ENCODE measurements at places on chromosomes 5 and 9.

DNA sequence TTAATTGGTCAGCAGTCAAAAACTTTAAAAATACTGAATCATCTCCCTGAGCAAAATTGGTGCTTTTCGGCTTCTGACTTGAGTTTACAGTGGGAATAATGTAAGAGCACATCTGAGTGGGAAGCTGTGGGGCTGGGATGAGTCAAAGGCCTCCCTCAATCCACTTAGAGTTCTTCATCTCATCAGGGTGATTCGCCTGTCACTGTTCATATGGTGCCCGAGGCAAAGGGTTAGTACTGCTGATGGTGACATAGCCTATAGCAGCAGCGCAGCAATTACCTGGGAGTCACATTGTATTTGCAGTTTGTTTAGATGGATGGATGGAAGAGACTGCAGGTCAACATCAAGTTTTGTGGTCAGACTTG is 113.8 kb upstream of the ZNF608 start:
- DNase-seq: no peak

DNA sequence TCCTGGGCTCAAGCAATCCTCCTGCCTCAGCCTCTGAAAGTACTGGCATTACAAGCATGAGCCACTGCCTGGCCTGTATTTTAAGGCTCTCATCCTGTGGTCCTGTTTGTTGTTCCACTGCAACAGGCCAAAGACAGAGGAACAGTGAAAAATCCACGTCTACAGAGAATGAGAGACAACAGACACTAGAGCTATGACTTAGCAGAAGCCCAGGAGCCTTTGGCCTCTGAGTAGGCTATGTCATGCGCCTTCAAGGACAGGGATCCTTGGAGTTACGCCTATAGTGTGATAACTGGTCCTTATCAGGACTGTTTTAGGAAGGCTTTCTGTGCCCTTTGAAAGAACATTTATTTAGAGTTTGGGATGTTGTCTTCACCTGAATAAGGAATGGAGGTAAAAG is 10.5 kb downstream of the POC5 start:
- DNase-seq: no peak

- DNase-seq: no peak
These were observed 10.3 kb upstream of the ABL1 start for GRCh38 chr9:130824643-130825350.

- DNase-seq: peak; percentile 44
These were observed 107.6 kb upstream of the SPRY4 start for GRCh38 chr5:142432369-142432863.

DNA sequence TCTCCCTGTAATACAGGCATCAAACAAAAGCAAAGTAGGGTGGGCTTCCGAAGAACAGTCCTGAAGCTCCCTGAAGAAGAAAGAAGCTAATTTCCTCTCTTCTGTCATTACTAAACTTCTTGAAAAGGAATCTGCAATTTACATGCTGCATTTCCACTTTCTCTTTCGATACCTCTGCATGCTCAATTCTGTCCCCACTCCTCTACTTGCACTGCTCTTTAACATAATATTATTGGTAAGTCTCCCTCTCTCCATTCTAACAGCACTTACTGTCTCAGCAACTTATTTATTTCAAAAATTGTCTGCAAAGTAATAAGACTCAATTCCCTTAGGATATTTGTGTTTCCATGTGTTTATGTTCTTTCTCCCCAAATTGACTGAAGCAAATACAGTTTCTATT is 3.9 kb upstream of the PLPP1 start:
- DNase-seq: peak; percentile 23

- DNase-seq: peak; percentile 2
These were observed 117.5 kb upstream of the OR13F1 start for GRCh38 chr9:104386425-104387069.

DNA sequence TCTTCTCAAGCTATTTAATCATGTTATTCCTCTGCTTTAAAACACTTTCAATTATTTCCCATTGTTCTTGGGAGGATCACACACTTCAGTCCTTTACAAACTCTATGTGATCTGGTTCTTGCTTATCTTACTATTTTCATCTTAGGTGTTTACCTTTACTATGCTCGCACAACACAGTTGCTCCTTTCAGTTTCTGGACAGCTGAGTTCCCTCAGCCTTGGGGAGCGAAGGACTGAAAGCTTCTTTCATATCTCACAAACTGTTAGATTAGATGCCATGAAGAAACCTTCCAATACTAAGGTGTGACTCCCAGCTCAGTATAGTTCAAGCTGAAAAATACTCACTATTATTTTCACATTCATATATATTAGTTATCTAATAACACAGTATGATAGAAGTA is 117.9 kb downstream of the CDC42SE2 start:
- peak; percentile 56 for DNase-seq

DNA sequence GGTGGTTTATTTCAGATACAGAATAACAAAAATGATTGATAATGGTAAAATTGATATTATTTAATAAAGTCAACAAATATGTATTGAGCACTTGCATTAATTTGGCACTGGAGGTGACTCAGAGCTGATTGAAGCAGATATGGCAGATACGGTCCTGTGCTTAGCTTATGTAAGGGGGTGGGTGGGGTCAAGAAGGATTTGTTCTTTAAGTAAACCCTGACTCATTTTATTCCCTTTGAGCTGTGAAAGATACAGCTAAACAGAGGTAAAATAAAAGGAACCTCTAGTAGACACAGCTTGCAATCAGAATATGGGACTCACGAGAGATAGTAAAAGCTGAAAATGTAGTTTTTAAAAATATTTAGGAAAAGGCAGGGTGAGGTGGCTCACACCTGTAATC is 201.3 kb upstream of the CLINT1 start:
- DNase-seq: no peak

DNA sequence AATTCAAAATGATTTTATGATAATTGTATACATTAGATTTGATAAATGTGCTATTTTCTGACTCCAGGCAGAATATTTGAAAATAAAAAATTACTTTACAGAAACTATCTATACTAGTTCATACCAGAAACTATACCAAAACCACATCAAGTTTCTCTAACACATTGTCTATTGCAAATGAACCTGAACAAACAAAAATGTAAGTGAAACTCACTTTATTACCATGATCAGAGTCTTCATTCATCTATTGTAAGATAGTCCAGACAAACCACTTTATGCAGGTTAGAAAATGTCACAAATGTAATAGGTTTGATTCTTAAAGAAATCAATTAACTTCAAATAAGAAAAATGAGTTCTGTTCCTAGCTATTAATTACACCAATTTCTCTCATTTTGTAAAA is 99.4 kb downstream of the OXCT1 start:
- no peak for DNase-seq

GRCh38 chr5:131848662-131849061 is 51.8 kb upstream of the FNIP1 start:
- DNase-seq: no peak

DNA sequence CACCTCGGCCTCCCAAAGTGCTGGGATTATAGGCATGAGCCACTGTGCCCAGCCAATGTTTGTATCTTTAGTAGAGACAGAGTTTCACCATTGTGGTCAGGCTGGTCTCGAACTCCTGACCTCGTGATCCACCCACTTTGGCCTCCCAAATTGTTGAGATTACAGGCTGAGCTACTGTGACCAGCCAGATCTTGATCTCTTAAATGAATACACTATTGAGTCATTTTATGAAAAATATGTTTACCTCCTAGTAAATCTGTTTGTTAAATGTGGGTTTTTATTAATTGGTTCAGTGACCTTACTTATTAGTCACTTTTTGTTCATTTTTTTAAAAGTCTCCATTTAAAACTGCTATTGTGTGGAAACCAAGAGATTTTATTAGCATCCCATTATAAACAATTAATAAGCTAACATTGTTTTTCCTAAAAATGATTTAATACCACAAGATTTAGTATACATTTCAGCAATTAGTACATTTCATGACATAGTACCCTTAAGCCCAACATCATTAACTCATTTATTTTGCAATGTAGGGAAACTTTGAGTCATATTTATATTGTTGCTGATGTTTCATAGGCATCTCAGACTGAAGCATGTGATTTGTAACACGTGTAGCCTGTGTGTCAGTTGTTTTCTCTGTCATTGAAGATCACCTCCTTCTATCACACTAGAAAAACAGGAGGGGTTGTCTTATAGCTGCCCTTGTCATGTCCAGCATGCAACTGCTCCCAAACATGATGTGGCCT is 261.2 kb downstream of the TAF11L14 start:
- no peak for DNase-seq

GRCh38 chr9:136341769-136342168 is 14.4 kb downstream of the GPSM1 start:
- no peak for DNase-seq

DNA sequence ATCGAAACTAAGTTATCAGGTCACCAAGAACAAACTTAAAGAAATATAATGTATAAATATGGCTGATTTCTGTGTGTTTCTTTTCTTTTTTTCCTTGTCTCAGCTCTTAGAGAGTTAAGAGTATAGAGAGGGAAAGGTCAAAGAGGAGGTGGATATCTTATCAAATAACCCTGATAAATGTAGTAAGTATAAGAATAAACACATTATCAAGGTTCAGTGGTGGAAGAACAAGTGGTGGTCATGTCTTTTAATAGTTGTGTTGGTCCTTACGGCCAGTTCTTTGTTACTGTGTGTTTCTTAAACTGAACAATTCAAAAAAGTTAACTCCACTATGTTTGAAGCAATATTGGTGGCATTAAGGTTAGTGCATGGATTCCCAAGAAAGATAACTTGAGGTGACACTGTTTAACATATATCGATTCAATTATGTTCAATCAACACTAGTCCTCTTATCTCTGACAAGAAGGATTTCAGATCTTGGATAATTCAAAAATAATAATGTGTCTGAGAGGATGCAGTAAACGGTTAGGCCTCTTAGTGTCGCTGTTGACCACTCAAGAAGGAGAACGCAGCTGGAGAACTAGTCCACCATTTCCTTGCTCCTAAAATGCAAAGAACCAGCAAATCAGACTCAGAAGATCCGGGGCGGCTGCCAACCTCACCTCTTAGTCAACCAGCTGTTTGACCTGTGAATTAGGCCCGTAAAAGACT is at the start of gene PCDHGA3:
TSS of gene PCDHGA3 (plus strand) at position 588 of the 711 bp plus-strand sequence. CDS start 205 bp downstream, outside the sequence.
- no peak for DNase-seq

DNA sequence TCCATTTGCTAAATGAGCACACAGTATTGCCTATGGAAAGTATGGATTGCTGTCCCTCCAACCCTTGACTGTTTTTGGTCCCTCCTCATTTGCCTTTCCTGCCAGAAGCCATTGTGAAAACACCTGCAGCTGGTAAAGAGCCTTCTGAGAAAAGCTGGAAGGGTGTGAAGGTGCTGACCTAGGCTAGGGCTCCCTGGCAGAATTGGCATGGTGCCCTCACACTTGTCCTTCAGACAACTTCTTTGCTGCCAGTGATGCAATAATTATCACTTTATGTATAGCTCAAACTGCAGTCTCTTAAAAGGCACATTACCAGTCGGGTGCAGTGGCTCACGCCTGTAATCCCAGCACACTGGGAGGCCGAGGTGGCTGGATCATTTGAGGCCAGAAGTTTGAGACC is 4.2 kb downstream of the TXNDC15 start:
- DNase-seq: no peak

DNA sequence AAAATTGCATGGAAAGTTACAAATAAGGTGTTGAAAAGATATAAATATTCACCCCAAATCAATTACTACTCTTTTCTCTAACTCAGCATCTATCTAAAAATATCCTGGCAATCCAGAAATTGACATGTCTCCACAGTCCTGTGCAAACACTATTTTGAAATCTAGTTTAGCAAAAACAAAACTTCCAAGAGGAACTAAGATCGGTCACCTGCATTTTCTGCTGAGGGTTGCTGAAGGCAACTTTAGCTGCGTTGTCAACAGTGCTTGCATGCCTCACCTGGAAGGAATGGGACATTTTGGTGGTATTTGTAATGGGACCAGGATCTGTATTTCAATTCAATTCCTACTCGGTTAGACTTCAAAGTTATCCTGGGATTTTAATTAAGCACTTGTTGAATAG is 398.3 kb downstream of the NTRK2 start:
- no peak for DNase-seq

DNA sequence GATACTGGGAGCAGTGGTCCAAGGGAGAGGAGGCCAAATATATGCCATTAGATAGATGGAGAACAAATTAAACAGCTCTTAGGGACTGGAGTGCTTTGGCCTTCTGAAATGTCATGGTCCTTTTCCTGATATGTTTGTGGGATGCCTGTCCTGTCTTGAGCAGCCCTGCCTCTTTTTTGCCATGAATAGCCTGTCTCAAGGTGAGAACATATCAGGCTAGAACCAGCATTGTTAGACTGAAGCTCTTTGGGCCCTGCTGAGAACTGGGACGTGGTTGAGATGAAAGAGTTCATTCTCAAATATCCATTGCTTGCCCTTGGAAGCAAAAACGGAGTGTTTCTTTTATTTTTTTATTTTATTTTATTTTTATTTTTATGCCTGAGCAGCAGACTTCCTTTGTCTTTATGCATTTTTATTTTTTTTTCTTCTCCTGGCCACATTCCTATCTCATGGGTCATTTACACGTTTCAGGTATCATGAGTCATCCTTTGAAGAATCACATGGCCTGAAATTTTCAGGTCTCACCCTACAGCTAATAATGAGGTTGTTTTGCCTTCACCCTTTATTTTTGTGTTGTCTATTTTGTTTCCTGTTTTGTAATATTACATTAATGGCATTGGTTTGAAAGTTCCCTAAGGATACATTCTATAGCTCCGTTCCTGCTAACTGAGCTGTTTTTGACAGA is 371.4 kb downstream of the PSAT1 start:
- no peak for DNase-seq

- no peak for DNase-seq
These were observed 97.8 kb downstream of the MPDZ start for GRCh38 chr9:13181652-13182051.

DNA sequence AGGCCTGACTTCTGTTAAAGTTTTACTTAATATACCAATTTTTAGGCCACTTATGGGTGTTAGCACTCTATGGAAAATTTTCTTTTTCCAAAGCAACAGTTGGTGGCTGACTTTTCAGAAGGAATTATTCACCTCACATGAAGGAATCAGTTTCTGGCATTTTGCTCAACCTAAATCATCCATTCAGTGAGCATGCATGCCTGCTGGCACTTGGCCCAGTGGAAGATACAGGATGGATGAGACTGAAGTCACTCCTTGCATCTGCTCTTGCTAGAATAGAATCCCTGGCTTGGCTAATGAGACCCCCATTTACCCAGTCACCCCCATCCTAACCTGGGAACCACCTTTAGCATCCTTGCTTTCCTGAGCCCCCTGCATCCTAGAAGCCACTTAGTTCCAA is 131.7 kb downstream of the WDR41 start:
- DNase-seq: no peak

DNA sequence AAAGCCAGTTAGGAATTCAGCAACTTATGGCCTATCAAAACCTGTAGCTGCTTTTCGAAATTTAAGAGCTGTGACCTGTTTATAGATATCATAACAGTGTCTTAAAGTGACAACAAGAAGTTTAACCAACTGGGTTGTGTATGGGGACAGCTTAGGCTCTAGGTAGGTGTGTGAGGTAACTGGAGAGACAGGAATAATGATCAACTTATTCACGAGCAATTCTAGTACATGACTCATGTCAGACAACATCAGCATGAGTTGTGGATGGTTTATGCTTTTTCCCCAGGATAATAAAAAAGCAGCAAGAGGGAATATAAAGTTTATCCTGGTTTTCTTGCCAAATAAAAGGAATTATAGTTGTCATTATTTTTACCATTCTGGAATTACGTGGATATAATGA is 88.6 kb downstream of the GDNF start:
- DNase-seq: no peak

GRCh38 chr9:112750764-112751055 is 150 bp downstream of the SNX30 start:
- no peak for DNase-seq

- DNase-seq: no peak
These were observed 25.2 kb upstream of the CEMIP2 start for GRCh38 chr9:71793386-71794105.

All from CD4-positive, alpha-beta T cell treated with Interleukin-4 for 1 hour (primary cell).